ENCODE measurements at places on chromosomes 5 and 9.
A peak's percentile ranks its signal among the peaks of the same experiment; 100 is the strongest.

DNA sequence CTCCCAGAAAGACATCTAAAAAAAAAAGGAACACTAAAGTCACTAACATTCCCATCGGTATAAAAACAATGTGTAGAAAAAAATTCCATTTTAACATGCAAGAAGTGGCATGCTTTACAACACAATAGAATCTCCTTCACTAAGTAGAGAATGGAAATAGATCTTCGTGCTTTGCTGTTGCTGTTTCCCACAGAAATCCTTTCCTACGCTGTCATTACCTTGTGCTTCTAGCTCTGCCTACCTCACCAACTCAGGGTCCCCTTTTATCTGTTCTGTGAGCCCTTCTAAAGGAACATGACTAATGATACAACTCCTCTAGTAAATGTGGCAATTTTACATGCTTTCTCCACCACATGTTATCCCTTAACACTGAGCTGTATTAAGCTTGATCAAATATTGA lies 202.9 kb downstream of the MCTP1 start:
- DNase-seq, result no peak

DNA sequence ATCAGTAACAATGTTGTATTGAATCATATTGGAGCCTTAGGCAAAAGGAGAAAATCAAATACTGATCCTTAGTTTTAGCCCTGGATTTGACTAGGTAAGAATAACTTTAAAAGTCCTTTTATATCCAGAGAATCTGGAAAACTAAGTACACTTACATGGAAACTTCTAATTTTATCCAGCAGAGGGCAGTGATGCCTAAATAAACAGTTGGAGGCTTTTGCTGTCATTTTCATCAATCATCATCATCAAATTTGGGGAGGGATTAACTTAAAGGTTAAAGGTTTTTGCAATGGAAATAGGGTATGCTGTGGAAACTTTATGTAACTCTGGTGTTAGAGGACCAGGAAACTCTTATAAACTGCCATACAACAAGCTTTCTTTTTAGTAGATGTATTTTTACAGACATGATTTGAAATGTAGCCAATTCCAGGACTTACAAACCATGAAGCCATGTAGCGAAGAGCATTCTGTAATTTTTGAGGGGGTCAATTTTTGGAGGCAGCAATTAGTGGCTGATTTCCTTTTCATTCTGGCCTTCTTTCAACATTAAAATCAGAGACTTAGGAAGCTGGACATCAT lies 112.7 kb downstream of the OSTF1 start:
- DNase-seq, result no peak

- no peak for DNase-seq
Observed at GRCh38 chr5:86917117-86917579, 299.4 kb downstream of the COX7C start.

DNA sequence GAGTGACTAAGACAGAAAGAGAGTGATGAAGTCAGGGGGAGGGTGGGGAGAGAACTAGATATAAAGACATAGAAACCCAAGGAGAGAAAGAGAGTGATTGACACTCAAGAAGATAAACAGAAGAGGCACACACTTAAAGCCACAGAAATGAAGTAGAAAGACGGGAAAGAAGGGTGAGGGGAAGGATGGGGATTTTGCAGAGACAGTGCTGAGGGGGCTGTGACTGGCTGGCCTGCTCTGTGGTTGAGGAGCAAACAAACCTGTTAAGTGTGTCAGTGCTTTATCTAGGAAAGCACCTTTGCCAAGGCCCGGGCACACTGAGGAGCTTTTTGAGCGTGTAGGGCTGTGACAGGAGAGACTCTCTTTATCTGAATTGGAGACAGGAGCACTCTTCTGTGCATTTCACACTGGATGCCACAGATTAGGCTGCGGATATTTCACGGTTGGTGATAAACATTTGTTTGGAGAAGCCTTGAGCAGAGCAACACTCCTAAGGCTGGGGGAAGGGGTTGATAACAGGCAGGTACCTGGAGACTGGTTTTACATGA lies 109.1 kb downstream of the DOCK2 start:
- DNase-seq, result no peak

DNA sequence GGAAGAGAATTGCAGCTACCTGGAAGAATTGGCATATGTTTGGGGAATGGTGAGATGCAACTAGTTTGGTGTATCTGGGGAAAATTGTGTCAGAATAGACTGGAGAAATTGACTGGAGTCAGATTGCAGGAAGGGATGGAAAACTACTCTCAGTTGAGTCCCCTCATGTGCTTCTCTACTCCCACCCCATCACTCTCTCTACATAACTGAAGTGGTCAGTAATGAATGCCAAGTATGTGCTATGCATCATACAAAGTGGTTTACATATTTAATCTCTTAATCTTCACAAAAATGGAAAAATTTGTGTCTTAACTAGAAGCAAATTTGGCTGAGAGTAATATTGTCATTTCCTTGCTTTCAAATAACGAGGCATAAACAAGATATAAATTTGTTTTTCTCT lies 146.4 kb upstream of the TNC start:
- no peak for DNase-seq

GRCh38 chr5:67908126-67908765 lies 307.3 kb upstream of the PIK3R1 start:
- DNase-seq, result no peak

DNA sequence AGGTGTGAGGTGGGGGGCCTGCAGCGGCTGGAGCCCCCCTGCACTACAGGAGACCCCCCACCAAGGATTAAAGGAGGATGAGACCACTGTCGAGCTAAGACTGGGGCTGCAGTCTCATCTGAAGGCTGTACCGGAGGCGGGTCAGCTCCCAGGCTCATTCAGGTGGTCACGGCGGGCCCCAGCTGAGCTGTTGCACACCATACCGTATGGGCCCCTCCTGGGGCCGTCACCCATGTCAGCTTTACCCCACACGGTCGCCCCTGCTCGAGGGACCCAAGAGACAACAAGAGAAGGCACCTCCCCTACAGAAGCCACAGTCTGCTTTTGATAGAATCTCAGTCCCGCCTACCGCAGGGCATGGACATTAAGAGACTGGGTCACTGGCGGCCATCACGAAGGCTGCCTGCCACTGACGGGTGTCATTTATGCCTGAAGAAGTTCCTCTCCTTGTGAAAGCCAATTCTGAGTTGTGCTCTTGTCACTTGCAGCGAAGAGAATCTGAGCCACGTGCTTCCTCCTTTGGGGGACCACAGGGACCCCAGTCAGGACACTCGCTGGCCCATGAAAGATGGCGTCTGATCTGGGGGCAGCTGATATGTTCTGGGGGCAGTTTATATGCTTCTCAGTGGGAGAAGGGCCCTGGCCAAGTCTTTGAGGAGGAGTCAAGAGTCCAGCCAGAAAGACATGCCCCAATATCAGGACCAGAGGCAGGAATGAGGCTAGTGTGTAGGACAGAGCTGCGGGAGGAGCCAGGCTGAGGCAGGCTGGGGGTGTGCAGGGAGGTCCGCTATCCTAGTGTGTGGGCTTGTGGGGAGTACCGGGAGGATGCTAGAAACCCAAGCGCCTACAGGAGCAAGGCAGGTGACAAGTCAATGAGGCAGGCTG lies 102.4 kb downstream of the ZNF354C start:
- no peak for DNase-seq

DNA sequence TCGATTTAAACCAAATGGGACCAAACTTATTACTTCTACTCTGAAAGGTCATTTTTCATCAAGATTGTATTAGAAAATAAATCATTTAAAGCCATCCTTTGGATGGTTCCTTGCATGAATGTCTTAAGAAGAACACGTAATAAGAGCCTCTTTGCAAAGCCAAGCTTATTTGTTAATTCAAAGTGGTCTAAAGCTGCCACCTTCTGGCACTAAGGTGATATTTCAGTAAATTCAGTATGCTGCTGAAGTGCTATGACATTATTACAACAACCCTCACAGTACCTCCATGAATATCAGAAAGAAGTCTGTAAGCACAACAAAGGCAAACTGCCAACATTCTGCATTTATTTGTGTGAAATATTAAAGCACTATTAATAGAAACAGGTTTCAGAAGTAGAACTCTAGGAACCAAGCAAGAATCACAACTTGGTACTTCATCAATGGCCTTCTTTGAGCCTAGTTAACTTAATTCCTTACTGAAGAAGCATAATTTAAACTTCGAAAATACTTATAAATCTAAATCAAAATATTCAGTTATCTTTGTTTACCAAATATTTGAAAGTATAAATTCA lies 53.1 kb upstream of the TYRP1 start:
- DNase-seq, result no peak

- DNase-seq, result no peak
Observed at GRCh38 chr9:96491079-96491879, 41.3 kb downstream of the HABP4 start.

GRCh38 chr9:21081999-21082398 lies 4.3 kb upstream of the IFNB1 start:
- no peak for DNase-seq

DNA sequence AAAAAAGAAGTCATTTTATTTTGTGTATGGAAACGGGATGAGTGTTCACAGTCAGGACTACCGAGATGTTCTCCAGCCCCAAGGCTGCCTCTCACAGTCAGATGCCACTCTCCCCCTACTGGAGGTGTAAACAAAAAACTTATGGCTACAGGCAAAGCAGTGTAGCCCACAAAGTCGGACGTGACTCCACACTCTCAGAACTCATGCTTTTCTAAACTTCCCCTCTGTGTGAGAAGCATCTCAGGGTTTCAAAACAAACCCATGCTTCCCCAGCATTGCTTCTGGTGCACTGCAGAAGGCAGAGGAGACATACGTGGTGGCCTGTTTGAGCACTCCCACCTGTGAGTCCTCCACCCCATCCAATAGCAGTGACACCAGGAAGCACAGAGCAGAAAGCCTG lies 580.3 kb downstream of the BNC2 start:
- no peak for DNase-seq

- DNase-seq, result no peak
Observed at GRCh38 chr5:180291234-180291940, 496 bp downstream of the MAPK9 start.

GRCh38 chr9:14212697-14213420 lies 101.1 kb downstream of the NFIB start:
- DNase-seq, result no peak

DNA sequence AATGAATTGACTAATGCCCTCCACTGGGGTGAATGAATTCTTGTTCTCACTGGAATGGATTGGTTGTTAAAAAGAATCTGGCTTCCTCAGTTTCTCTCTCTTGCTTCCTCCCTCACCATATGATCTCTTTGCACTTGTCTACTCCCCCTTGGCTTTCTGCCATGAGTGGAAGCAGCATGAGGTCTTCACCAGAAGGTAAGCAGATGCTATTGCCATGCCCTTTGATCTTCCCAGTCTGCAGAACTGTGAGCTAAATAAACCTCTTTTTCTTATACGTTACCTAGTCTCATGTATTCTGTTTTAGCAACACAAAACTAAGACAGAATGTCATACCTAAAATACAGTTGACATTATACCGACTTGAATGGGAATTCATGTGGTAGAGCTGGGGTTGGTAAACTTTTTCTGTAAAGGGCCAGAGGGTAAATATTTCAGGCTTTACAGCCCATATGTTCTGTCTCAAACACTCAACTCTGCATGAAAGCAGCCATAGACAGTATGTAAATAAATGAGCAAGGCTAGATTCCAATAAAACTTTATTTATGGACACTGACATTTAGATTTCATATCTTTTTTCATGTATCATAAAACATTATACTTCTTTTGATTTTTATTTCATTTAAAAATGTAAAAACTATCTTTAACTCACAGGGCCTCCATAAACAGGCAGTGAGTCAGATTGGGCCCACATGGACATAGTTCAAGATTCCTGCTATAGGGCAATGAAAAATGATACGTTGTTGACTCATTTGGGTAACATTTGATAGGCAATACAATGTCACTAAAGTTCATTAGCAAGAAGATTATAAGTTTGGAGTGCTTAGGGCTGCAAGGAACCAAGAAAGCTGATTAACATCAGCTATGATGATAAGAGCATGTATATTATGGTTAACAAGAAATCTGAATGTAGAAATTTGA lies 79.4 kb upstream of the TLE4 start:
- DNase-seq, result no peak

DNA sequence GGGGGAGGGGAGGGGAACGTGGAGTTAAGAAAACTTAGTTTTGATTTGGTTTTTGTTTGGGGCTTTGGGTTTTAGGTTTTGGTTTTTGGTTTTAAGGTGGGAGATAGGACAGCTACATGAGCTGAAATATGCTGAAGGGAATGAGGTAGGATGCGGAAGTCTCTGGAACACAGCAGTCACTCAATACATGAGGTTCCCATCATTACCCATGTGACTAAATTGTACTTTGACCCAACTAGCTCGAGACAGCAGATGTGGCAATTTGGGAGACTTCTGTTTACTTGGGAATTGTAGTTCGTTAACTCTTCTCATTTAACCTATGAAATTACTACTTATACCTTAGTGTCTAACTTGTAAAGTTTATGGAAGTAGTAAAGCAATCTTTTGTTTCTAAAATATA lies 124.2 kb downstream of the TLE1 start:
- DNase-seq, result no peak

- DNase-seq, result peak; percentile 49
Observed at GRCh38 chr5:150656191-150657132, 4.6 kb upstream of the MYOZ3 start.

- no peak for DNase-seq
Observed at GRCh38 chr5:44099643-44100042, 289.6 kb downstream of the FGF10 start.

- no peak for DNase-seq
Observed at GRCh38 chr5:167863883-167864282, 427.6 kb upstream of the WWC1 start.

DNA sequence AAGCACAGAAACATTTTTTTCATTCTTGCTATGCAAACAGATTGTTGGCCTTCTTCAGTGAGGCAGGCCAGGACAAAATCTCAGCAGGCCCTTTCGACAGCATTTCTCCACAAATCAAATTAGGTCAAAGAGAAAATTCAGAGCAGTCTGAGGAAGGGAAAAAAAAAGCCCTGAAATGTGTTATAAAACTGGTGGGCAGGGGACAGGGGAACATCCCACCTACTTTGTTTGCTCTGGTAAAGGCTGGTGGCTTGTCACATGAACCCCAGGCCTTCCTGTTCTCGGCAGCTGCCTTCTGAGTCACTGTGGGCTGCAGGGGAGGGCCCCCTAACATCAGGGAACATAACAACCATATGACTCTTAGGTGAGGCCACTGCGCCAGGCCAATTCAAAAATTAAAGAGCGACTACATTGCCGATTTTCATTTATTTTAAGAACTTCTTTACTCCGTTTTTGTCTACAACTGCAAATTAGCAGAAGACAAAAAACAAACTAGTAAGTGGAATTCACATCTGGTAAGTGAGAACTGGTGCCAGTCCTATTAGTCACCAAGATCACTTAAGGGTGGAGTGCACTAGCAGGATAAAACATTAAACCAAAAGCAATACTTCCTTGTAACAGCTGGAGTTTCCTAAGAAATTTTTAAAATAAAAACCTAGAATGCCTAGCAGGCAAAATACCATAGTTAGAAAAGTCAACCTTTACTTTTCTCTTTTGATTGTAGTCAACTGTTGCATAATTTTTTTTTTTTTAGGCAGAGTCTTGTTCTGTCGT lies 46.2 kb upstream of the DENND4C start:
- peak; percentile 1 for DNase-seq

- no peak for DNase-seq
Observed at GRCh38 chr5:123414974-123415373, 8.2 kb downstream of the CEP120 start.

GRCh38 chr5:82560561-82560960 lies 282.4 kb upstream of the RPS23 start:
- no peak for DNase-seq

- no peak for DNase-seq
Observed at GRCh38 chr5:130966990-130967525, 198.0 kb downstream of the HINT1 start.

GRCh38 chr9:72681283-72681630 lies 159.8 kb downstream of the TMC1 start:
- DNase-seq, result no peak
